ENCODE measurements at places on chromosomes 5 and 9.
A peak's percentile ranks its signal among the peaks of the same experiment; 100 is the strongest.

- DNase-seq, result no peak
Measured at GRCh38 chr9:131216806-131217205, 59.5 kb downstream of the FAM78A start.

DNA sequence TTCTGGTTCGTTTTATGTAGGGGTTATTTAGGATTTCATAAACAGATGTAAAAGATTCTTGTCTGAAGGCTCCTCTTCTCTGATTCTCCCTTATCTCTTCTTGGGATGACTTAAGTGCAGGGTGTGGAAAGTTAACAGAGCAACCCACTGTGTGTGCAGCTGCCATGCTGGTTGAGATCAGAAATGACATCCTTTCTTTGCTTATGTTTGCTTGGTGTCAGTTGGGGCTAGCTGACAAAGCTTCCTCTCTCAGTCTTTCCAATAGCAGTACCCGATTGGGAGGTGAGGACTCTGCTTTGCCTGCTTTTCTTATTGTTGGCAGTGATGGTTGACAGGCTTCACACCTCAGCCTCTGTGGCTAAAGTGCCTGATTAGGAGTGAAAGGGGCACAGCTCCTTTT, 26.5 kb downstream of the OGN start:
- no peak for DNase-seq

DNA sequence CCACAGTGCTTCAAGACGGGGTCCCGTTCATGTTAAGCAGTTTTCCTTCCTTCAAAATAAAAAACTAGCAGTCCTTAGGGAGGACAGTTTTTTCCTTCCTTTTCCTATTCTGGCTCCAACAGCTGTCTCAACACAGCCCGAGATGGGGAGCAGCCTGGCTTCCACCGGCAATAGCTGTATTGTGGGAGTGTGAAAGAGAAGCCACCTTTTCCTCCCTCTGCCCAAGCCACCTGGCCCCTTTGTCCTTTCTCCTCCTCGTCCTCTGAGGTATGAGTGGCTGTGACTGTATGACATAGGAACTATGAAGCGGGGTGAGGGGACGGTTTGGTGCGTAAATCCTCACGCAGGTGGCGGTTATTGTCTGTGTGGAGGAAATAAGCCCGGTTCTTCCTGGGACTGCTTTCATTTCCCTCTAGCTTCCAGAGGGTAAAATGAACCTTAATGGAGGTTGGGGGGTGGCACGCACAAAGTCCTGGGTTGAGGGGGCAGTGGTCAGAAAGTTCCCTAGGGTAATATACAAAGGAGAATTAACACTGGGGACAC, 292.0 kb upstream of the DMRT1 start:
- no peak for DNase-seq

- no peak for DNase-seq
Measured at GRCh38 chr9:22986556-22986955, 539.9 kb downstream of the DMRTA1 start.

DNA sequence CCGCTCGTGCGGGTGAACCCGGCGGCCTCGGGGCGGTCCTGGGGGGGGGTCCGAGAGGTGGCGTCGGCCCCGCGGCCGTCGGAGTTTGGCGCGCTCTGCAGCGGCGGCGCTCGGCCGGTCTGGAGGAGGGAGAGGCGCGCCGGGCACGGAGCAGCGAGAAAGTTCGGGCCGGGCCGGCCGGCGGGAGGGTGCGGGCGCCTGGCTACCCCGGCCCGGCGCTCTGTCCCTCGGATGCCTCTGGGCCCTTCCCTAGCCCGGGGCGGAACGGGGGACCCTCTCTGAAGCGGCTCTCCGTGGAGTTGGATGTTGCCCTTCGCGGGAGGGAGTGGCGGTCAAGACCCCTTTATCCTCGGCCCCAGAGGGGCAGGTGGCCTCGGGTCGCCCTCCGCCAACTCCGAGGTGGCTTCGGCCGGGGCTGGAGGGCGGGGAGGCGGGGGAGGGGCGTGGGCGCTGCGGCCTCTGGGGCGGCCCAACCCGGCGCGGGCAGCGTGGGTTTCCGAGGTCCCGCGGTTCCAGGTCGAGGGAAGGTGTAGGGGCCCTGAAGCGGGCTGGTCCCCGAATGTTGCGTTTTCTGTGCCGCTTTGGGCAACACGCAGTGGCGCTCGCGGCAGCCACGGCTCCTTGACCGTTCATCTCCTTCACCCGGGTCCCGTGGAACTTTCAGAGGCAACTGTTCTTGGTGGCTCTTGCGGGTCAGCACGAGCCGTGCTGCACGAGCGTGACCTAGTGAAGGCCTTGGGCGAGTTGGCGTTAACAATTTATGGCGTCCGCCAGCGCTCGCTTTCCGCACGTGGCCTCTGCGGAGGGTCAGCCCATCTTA, 290.5 kb downstream of the DOCK8 start:
- peak; percentile 16 for DNase-seq

GRCh38 chr5:154215571-154216325, 25.2 kb downstream of the GALNT10 start:
- DNase-seq, result no peak

DNA sequence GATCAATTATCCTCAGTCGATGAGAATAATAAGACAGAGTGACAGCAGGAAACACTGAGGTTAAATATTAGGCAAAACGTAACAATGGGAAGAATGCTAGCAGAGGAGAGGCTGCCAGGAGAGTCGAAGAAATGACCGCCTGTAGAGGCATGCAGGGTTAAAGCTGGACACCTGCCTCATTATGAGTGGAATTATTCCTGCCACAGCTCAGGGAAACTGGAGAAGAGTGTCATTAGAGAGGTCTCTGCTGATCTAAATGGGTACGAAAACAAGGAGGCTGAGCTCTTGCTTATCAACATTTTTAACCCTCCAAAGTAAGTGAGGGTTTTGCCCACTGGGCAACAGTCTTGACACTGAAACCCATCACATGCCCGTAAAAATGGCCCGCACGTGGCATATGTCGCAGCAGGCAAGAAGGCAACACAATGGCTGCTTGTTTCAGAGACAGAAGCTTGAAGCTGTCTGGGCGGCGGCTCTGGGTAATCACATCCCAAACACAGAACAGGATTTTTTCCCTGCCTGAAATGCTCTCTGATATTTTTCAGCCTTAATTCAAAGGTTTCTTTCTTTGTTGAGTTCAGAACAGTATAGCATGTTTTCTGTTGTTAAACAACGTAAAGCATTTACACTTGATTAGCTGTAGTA, 118.7 kb downstream of the MED27 start:
- no peak for DNase-seq
